ENCODE measurements at places on chromosomes 16 and 17.

GRCh38 chr16:67407176-67407787 is 9.0 kb downstream of the ZDHHC1 start:
- DNase-seq: no peak

DNA sequence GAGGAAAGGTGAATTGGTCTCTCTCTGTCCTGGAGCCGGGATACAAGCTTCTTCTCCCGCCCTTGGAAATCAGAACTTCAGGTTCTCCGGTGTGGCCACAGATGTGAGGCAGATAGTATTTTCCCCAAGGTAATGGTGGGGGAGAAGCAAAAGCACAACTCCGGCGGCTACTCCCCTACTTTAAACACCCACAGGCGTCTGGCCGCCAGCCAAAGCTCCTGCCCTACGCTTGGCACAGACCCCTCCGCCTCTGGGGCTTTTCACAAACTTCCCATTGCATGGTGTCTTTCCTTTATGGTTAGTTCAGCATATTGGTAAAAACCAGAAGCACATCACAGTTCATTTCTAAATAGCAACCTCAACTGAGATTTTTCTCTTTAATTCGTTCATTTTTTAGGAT is 39.4 kb upstream of the B4GALNT2 start:
- no peak for DNase-seq

- DNase-seq: no peak
Observed at GRCh38 chr17:76553178-76553908, 13.5 kb downstream of the PRCD start.

DNA sequence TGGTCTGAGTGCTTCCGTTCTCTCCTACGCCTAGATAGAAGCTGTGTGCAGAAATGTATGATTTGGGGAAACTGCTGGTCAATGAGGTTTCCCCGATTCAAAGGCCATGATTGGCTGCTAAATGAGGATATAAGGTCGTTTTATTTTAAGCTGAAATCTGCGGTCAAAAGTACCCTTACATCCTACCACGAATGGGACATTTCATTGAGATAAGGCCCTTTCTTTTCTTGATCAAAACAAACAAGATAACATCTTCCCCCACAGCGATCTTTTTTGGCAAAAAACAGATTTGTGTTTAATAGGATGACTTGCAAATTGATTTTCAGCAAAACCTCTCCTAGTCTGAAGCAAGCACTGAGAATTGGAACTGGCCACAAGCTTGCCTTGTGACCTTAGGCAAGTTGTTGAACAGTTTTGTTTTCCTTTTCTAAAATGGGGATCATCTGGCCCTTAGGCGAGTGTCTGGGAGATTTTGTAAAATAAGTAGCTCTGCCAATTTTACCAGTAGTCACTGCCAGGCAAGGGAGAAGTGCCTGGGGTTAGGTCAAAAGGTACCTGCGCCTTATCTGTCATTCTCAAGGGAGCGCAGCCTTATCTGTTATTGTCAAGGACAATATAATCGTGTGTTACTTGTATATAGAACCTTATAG is 635 bp downstream of the SCPEP1 start:
- DNase-seq: no peak

DNA sequence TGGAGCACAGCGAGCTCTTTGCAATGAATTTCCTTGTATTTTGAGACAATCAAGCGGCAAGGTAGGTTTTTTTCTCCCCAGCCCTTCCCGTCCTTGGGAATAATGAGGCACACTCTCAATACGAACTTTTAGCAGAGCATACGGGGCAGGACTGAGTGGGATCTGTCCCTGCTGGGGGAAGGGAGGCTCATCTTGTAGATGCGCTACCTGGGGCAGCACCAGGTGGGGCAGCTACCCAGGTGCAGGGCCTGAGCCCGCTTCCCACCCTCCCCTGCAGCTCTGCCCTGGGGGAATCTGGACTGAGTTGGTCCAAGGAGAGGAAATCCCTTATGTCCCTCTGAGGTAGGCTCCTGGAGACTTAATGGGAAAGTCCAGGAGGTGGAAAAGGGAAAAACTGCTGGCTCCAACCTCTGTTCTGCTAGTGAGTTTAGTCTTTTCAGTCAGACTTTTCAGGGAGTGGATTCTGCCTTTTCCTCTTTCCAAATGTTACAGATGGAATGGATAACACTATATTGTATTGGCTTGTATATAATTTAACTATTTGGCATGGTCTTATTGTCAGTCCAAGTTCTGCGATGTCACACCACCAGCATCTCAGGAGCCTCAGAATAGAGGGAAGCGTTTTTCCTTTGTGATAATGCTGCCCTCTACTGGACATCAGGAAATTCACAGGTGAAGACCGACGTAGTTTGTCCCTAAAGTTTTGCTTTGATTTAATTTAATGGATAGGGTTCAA is 9.6 kb upstream of the CES1 start:
- no peak for DNase-seq

- no peak for DNase-seq
Observed at GRCh38 chr17:42596386-42596785, 12.8 kb downstream of the RETREG3 start.

- no peak for DNase-seq
Observed at GRCh38 chr17:40956401-40957254, 10.1 kb downstream of the KRT39 start.

- no peak for DNase-seq
Observed at GRCh38 chr16:71360378-71360777, 1.9 kb downstream of the CALB2 start.

- no peak for DNase-seq
Observed at GRCh38 chr16:13529193-13529982, 390.6 kb upstream of the ERCC4 start.

DNA sequence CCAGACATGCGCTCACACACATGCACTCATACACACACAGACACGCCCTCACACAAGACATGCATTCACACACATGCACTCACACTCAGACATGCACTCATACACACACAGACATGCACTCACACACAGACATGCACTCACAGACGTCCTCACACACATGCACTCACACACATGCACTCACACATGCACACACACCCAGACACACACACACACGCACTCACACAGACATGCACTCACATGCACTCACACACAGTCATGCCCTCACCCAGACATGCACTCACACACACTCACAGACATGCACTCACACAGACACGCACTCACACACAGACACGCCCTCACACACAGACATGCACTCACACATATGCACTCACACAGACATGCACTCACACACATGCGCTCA is 2.1 kb upstream of the ZNF469 start:
- no peak for DNase-seq

GRCh38 chr16:26772503-26772902 is 294.2 kb upstream of the C16orf82 start:
- no peak for DNase-seq

DNA sequence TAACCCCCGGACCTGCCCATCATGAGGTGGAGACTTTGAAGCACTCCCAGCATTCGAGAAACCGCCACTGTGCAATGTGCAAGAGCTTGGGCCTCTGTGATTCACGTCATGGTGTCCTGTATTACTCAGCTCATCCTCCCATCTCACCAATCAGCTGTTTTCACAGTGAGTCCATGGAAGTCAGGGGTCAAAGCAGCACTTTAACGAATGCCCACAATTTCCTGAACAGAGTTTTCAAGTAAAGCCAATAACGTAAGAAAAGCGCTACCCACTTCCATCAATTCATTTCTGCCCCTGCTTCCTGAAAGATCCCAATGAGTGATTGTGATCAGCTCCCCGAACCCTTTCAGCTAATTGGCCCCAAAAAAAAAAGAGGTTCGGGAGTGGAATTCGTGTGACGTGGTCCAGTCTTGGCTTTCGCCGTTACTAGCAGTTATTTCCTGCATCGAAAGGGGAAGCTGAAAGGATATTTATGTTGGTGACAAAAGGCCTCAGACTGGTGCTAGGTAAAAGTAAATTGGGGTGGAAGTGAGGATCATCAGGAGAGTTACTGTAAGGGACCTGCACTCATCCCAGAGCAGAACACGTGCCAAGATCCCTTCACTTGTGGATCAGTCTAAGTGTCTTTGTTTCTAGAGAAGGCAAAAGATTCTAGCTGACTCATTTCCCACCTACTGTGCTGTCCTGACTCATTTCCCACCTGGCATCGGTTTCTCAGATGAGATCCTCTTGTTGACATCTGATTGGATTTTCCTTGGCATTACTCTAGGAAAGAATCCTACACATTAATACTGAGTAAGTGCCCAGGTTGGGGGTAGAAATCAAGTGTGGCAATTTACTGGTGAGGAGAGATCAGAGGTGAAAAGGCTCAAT is 136.7 kb upstream of the NUDT7 start:
- DNase-seq: no peak

GRCh38 chr17:78669256-78669974 is 92.2 kb upstream of the DNAH17 start:
- DNase-seq: no peak

DNA sequence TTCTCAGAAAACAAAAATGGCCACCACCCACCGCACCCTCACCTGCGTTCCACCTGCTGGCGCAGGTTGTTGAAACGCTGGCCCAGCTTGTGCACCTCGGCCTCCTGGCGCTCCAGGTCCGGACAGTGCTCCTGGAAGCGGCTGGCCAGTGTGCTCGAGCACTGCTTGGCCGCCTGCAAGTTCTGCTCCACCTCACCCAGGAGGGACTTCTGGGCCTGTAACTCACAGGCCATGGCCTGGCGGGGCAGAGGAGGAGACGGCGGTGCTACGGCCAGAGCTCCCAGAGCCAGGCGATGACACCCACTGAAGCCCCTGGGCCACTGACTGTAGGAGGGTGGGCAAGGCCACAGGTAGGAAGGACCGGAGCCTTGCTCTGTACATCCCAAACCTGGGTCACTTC is 43.4 kb downstream of the UBN1 start:
- DNase-seq: no peak

- DNase-seq: no peak
Observed at GRCh38 chr17:72865954-72866353, 226.5 kb downstream of the SLC39A11 start.

GRCh38 chr16:19532601-19533000 is 8.9 kb downstream of the CCP110 start:
- DNase-seq: no peak

DNA sequence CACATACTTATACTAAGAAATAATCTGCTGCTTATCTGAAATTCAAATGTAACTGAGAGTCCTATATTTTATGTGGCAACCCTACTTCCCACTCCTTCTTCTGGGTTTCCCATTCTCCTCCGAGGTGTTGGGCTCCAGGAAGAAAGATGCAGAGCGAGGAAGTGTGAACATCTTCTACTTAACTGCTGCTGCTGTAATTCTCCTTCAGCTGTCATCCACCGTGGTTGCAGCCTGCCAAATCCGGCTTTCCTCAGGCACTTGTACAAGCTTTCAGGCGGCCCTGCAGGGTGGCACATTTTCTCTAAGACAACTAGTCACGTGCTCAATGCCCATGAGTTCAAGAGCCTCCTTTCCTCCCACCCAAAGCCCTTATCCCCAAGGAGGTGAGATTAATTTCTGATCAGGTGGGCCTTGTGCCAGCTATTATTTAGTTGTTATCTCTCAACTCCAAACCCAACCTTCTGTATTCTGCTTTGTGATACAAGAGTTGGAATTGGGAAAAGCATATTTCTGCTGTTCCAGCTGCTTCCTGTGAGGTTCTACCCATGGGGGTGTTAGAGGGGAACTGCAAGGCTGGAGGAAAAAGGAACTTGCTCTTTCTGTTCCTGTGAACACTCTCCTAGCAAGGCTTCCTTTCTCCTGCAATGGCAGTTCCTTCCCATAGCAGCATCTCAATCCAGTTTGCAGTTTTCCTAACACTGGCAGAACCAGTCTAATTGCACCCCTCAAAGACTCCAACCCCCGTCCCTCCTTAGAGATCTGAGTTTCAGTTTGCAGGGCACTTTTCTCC is 67.6 kb upstream of the RBBP6 start:
- DNase-seq: no peak

DNA sequence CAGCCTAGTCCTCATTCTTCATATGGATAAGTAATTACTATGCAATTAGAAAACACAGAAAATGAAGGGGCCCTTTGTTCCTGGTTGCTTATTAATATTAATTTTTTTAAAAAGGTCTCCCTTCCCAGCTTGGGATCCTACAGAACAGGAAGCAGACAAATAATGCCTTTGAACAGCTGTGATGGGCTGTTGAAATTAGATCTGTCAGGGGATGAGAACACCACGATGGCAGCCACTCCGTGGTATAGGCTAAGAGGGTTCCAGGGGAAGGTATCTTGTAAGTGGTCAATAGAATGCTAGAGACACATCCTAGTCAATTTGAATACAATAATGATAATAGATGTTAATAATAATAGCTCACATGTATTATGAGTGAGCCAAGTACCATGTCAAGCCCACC is 83.1 kb downstream of the CCDC182 start:
- DNase-seq: no peak

DNA sequence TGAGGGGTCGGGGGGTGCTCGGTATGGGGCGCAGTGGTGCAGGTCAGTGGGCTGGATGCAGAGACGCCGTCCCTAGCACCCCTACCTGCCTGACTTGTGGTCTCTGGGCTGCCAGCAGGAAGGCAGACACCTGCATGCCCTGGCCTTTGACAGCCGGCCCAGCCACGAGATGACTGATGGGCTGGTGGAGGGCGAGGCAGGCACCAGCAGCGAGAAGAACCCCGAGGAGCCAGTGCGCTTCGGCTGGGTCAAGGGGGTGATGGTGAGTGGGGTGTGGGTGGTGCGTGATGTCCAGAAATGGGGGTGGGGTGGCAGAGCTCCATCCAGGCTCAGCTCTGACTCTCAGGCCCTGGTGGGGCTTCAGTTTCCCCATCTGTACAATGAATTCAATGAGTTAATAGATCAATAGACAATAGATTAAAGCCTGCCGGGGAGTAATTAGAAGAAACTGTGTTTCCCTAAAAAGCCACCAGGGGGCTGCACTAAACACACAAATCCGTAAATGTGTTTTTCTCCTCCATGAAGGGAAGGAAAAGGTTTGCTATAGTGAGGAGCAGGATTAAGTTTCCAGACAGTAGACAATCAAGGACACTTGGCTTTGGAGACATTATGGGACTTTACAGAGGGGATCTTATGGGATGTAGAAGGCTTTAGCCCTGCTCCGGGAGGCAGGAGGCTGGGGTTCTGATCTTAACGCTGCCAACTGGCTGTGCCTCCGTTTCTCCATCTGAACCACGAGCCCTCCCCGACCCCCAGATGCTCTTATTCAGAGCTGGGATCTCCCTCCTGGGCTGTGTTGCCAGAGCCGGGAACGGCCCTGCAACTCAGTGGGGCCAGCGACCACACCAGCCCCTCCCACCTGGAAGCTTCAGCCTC is 2.2 kb downstream of the SLC12A3 start:
- DNase-seq: no peak

GRCh38 chr16:28858421-28858820 is 5.2 kb upstream of the SH2B1 start:
- DNase-seq: no peak

DNA sequence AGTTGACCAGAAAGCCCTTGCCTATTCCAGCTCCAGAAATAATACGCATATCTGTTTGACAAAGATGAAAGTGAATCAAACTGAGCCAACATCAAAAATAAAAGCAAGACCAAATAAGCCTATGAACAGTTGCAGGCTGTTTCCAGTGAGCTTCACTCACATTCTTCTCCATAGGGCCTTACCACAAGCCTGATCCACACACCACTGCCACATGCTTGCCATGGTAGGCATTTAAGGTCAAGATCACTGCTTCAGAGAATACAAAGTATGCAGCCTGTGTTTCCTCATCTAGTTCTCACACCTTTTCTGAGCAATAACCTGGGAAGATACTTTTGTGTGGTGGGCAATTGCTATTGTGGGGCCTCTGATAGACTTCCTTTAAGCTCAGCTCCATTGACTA is 1060.2 kb downstream of the CDH11 start:
- DNase-seq: no peak

GRCh38 chr16:12271006-12271405 is 294.5 kb downstream of the SNX29 start:
- DNase-seq: no peak

All from stimulated activated CD4-positive, alpha-beta T cell treated with anti-CD3 and anti-CD28 coated beads, Interleukin-1b, Interleukin-23, amount 100 ng/mL, for 1 hour (primary cell).